Adipocyte (in vitro differentiated cells): ENCODE measurements at places on chromosomes 5 and 9.
A peak's percentile ranks its signal among the peaks of the same experiment; 100 is the strongest.

DNA sequence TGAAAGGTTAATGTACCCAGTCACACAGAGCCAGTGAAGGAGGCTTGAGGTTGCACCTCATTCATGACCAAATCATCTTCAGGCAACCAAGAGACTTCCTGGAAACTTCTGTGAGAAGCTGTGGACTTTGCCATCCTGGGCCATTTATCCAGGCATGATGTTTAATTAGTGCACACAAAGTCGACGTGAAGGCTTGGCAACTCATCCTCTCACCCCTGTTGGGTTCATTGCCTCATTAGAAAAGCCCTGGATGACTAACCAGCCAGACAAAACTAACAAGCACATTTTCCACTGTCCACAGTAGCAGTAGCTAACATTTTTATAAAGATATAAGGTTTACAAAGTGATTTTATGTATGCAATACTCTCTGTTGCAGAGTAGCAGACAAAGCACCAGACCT lies 65.7 kb upstream of the ZNF462 start:
- DNase-seq, result peak; percentile 22

- DNase-seq, result no peak
These were observed 96.1 kb upstream of the IER5L start for GRCh38 chr9:129273941-129274684.

- no peak for DNase-seq
These were observed 15.0 kb upstream of the ECM2 start for GRCh38 chr9:92550765-92551164.

GRCh38 chr9:133144142-133144903 lies 19.4 kb downstream of the GBGT1 start:
- peak; percentile 83 for DNase-seq

- no peak for DNase-seq
These were observed 3.4 kb downstream of the FAM13B start for GRCh38 chr5:138029501-138029900.

DNA sequence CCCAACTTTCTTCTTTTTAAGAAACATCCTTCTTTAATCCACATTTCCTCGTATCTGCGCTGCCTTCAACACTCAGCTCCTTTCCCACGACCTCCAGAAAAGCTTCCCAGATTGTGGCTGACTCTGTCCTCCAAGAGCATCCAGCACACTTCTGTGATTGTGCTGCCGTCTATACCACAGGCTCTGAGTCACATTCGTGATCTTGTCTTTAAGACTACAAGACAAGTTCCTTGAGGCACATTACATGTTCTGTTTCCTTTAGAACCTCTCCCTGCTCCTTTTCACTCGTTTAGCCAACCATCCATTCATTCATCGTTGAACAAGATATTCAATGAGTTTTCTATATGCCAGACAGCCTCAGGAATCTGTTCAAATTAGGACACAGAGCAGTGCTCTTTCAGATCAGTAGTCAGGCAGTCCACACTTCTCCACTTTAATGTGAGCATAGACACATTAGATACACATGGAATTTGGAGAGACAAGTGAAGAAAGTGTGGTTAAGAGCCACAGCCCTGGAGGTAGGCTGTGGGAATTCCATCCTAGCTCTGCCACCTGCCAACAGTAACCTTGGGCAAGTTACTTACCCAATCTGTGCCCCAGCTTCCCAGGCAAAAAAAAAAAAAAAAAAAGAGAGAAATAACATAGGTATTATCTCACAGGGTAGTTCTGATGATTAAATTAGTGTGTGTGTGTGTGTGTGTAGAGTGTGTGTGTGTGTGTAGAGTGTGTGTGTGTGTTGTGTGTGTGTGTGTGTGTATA lies 18.9 kb downstream of the WHRN start:
- no peak for DNase-seq

- no peak for DNase-seq
These were observed 14.6 kb downstream of the CPEB4 start for GRCh38 chr5:173902743-173903142.

DNA sequence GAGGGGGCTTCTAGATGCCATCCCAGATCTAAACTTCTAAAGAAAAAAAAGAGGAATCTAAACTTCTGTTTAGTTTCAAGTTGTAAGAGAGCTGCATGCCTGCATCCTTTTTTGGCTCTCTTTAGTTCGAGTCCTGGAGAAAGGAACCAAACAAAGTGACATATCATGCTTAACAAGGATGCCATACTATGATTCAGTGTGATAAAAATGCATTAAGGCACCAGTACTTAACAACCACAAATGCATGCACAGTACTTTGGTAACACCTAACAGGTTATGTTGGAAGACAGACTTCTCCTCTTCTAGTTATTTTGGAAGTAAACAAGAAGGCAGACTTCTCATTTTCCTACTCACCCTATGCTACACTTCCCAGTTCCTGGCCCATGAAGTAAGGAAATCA lies 27.3 kb downstream of the NME5 start:
- peak; percentile 12 for DNase-seq

GRCh38 chr5:30040488-30041118 lies 1152.9 kb upstream of the CDH6 start:
- DNase-seq, result peak; percentile 60

GRCh38 chr5:167057665-167058064 lies 1233.8 kb upstream of the WWC1 start:
- no peak for DNase-seq

DNA sequence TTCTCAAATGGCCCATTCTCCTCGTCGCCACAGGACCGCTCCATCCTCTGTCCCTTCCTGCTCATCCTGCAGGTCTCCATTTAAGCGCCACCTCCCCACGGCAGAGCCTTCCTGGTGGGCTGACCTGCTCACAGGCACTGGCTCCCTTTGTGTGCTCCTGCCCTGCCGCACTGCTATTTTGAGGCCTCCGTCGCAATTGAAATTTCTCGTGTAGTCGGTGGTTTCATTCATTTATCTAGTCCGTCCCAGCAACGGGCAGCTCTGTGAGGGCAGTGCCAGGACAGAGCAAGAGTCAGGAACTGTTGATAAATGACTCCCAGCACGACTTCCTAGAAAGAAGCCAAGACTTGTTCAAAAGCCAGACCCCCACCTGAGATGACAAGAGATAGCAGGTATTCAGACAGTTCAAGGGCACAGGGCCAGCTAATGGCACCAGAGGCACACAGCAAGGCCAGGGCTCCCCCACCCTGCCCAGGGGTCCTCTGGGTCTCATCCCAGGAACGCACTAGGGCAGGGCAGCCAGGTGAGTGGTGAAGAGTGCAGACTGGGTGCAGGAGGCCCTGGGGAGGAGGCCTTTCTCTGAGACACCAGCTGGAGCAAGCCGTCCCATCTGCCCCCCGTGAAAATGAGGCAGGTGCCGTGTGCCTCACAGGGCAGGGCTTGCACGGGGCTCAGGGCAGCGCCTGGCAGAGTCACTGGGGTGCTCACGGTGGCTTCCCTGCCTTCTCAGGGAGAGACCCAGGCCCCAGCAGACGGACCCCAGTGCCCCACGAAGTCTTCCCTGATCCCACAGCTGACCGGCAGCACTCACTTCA lies 36.9 kb downstream of the FAM78A start:
- DNase-seq, result no peak
